ENCODE measurements at places on chromosomes 6 and 20.

DNA sequence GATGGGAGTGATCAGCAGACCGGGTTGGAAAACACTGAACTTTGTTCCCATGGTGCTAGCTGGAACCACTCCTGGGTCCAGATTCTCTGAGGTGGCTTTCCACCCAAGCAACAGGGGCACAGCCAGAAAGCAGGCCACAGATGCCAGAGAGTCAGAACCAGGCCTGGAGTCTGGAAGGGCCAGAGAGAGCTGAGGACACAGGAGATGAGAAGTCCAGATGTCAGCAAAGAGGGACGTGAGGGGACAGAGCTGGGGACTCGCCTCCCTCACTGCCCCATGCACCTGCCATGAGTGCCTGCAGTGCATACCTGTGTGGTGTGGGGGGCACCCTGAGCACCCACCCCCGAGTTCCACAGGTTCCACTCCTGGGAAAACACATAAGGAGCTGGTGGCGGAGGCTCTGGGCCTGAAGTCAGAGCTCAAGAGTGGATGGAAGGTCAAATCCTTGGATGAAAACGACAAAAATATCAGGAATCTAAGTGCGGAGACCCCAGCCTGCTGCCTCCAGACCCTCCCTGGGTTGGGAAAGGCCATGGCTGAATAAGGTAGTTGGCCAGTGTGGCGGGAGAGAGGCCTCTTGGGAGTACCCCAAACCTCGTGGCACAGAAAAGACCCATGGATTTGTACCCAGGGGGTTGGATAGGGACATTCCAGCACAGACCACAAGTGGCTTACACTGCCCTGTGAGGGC is 224.2 kb downstream of the SYNDIG1 start:
- no peak for DNase-seq

DNA sequence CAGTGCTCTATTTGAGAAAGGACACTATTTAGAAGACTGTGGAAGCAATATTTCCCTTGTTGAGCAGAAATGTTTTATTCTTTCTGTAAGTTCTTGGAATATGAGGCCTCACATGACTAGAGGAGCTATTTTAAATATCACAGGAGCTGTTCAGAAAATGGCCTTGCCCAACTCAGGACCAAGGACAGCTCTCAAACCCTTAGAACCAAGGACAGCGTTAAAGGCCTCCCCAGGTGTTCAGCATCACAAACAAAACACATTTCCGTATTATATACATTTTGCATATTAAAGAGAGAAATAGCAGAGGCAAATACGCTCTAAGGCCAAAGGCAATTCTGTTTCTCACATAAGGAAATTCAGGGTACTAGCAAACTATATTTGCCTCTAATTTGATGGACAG is 631.4 kb downstream of the CDH26 start:
- peak; percentile 82 for DNase-seq

- DNase-seq, result no peak
These were observed 359.3 kb downstream of the SYNE1 start for GRCh38 chr6:152277826-152278329.

- DNase-seq, result no peak
These were observed 18.6 kb downstream of the ARID1B start for GRCh38 chr6:156795825-156796224.

DNA sequence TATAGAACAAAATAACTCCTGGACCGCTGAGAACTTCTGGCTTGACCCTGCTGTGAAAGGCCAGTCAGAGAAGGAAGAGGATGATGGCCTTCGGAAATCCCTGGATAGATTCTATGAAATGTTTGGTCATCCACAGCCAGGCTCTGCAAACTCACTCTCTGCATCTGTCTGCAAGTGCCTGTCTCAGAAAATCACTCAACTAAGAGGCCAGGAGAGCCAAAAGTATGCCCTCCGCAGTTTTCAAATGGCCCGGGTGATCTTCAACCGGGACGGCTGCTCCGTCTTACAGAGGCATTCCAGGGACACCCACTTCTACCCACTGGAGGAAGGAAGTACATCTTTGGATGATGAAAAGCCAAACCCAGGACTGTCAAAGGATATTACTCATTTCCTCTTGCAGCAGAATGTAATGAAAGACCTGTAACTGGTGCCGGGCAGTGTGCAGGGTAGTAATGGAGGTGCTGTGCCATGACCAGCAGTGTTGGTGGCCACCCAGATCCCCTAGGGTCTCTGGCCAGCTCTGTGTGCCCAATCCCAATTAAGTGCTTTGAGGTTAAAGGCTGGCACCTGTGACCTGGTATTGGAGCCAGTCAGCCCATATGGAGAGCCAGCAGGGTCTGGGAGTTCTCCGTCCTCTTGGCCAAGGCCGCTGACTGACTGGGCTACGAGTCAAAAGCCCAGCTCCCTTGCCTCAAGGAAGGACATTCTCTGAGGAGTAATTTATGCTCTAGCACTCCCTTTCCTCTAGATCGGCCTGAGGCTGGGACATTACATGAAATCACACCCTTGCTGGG is 87.1 kb downstream of the TRMT6 start:
- no peak for DNase-seq

DNA sequence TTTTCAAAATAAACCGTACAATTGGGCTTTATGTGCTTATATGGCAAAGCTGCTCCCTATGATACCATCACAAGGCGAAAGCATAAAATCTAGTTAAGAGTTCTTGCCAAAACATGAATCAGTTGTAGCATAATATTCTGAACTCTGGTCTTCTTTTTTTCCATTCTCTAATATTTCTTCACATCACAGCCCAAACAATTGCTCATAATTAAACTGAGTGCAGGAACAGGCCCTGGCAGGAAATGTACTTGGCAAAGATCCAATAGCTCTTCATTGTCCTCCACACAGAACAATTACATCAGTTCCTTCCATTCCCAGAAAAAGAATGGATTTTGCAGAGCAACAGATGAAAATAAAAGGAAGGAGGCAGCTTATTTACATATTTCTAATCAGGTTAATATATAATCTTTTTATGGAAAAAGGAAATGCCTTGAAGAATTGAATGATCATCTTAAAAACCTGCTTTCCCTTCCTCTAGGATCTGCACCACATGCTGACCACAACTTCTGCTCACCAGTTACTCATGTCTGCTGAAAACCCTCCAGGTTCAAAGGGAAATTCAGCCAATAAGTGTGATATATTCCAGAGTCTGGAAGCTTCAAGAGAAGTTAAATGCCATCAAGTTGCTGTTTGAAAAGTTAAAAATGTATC is 123.3 kb upstream of the COL21A1 start:
- peak; percentile 75 for DNase-seq
